ENCODE measurements at places on chromosomes 5 and 9.
A peak's percentile ranks its signal among the peaks of the same experiment; 100 is the strongest.

GRCh38 chr9:129275626-129276247 is 97.7 kb upstream of the IER5L start:
- DNase-seq = no peak

- DNase-seq = peak; percentile 81
These were observed 109.4 kb downstream of the ASTN2 start for GRCh38 chr9:117305454-117305853.

- peak; percentile 43 for DNase-seq
These were observed at the start of gene UNC5A for GRCh38 chr5:176810081-176810597. TSS of gene UNC5A (plus strand) at chr5:176810559. CDS start at chr5:176810751, 192 bp downstream.

DNA sequence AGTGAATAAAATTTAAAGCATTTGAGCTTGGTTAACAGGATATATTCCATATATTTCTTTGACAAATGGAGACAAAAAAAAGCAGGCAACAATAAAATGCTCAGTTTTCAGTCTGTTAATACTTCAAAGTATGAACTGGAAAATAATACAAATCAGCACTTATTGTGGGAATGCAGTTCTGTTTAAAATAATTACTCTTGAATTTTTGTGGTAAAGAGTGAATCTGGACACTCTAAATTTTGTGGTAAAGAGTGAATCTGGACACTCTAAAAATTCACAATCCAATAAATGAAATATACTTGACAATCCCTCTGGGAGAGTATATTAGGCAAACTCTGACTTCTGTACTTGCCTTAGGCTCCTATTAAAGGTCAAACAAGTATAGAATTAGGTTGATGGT is 141.9 kb upstream of the RASA1 start:
- no peak for DNase-seq

- no peak for DNase-seq
These were observed 14.3 kb upstream of the GABRP start for GRCh38 chr5:170769246-170769645.

DNA sequence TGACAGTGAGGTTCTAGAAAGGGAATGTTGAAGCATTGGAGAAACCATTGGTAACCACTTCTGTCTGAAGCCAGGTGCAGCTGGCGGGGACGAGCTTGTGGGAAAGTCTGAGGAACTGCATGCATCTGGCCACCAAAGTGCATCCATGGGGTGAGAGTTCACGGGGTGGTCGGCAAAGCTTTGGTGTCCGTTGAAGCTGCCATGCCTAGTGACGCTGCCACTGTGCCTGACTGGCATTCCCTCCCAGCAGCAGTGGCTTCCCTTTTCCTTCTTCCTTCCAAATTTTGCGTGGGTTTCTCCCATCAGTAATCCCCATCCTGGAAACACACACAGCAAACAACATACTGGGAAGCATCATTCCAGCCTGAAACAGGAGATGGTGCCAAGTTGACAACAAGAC is 145.7 kb upstream of the ALDH1B1 start:
- no peak for DNase-seq

DNA sequence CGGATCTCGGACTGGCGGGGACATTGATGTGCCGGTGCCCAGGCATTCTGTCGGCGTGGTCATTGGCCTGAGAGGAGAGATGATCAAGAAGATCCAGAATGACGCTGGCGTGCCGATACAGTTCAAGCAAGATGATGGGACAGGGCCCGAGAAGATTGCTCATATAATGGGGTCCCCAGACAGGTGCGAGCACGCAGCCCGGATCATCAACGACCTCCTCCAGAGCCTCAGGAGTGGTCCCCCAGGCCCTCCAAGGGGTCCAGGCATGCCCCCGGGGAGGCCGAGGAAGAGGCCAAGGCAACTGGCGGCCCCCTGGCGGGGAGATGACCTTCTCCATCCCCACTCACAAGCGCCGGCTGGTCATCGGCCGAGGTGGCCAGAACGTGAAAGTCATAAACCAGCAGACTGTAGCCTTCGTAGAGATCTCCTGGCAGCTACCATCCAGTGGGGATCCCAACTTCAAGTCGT is 106.5 kb upstream of the MTAP start:
- no peak for DNase-seq

DNA sequence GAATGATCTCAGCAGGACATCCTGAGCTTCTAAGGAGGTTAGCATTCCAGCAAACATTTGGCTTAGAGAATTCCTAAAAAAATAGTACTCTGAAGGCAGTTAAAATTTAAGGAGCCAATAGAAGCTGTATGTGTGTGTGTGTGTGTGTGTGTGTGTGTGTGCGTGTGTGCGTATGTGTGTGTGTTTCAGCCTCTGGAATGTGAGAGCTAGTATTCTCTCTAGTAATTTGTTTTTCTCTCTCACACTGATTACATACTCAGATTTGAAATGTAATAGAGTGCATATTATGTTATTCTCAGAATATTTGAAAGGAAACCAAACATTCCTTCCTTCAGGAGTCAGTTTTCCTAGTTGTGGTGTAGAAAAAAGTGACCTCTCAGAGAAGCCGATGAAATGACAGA is 279.6 kb downstream of the TMEM38B start:
- DNase-seq = no peak

GRCh38 chr9:132218208-132218607 is 56.4 kb downstream of the NTNG2 start:
- no peak for DNase-seq

DNA sequence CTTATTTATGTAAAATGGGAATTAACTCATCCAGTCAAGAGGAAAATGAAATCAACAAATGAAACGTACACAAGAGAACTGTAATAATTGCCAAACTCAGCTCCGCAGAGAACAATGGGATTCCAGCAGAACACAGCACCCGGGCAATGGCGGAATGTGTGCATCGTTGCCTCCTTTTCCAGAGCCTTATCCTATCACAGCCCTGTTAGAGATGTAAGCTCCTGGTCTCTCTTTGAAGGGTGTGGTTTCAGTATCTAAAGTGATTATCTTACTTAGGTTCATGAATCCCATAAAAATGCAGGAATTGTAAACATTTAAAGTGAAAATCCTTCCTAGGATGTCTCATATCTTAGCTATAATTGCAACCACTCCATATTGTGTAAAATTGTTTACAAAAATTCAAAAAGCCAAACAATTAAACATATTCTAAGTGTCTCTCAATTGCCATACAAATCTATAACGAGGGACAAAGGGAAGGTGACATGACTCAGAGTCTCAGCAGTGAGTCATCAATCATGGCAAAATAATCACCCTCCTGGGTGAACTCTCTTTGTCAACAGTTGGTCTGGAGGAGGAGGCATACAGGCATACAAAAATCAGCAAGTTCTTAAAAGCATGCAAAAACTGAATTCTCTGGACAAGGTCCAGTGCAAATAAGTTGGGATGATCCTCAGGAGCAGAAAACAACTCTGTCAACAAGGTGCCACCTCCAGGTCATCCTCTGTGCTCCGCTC is 22.6 kb downstream of the SEMA5A start:
- DNase-seq = peak; percentile 60

GRCh38 chr9:86836797-86837196 is 110.5 kb downstream of the GAS1 start:
- DNase-seq = no peak

DNA sequence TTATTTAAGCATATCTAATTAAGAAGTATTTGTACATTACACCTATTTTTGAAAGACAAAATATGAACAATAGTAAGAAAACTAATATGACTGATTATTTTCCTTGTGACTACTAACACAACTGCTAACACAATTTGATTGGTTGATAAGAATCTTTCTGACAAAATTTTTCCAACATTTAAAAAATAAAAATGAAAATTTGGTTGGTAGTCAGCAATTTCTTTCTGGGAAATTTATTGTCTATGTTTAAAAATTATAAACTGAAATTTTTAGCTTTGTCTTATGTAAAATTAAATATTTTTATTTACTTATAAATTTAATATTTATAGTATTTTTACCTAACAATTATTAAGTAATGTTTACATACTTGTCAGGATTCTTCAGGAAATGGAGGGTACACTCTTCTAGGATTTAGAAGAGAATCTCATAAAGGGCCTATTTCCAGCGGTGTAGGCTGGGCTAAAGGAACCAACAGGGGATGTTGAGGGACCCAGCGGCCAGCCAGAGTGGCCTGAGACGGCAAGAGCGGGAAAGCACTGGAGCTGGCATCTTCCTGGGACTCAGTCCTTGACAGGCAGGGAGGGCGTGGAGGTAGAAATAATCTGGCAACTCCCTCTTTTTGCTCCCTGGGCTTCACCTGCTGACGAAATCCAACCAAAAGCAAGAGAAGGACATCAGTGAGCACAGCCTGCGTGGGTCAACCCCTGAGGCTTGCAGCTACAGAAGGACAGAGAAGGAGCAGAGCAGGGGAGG is 14.7 kb upstream of the FAM120A start:
- DNase-seq = no peak

DNA sequence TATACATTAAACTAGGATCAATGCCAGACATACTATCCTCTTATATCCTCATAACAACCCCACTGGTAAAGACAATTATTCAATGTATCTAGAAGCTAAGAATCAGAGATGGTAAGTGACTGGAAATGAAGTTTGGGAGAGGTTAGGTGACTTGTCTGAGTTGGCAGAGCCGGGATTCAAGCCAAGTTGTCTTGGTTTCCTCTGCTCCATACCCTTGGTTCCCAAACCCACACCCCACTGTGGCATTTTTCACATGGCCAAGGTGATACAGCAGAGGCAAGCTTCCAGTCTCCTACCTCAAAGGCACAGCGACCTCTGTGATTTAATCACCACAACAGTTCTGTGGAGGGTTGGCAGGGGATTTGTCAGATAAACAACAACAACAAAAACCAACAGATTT is 34.7 kb upstream of the ADRB2 start:
- peak; percentile 45 for DNase-seq

DNA sequence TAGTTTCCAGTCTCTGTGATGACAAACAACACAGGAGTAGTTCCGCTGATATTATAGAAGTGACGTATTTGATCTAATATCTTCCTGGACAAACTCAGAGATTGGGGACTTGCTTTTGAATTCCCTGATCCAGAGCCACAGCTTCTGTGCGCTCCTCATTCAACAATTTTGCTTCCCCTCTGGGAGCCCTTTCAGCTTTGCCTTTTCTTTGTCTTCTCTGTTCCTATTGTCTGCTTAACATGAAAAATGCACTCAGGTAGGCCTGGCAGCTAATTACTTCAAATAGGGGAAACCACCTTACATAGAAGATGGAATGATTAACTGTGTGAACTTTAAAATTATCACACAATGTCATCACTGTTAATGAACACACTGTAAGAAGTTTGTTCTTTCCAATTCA is 192.9 kb downstream of the EPB41L4A start:
- no peak for DNase-seq

- DNase-seq = peak; percentile 99
These were observed 226.1 kb downstream of the NR3C1 start for GRCh38 chr5:143177263-143177983.

GRCh38 chr5:126108470-126108869 is 314.7 kb upstream of the GRAMD2B start:
- no peak for DNase-seq

DNA sequence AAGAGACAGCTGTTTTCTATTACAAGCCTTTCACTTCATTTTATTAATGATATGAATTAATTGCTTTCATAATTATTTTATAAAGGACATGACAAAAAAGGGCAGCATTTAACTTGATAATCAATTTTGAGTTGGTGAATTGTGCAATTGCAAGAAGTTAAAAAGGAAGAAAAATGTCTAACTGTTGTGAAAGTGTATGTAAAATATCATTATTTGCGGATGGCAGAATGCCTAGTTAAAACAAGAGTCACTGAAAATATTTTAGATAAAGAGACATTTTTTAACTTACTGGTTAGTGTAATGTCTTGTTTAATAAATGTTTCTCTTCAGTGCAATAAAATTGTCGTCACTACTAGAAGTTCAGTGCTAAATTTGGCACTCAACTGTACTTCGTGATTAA is 57.6 kb upstream of the HTR4 start:
- no peak for DNase-seq

- peak; percentile 9 for DNase-seq
These were observed 44.0 kb upstream of the MAP1B start for GRCh38 chr5:72063219-72063819.

DNA sequence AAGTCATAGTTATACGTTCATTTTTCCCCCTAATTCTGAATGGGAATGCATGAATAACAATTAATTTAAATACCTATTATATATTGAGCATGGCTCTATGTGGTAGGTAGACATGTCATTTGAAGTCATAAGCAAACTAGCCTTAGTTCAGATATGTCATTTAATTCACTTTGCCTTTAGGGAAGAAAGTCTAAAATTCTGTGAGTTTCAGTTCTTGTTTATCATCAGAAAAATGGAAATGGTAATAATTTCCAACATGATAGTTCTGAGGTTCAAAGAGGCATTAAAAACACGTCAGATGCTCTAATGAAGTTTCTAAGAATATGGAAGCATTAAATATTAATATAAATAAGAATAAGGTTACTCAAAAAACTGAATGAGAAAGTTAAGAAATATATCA is 13.1 kb upstream of the ANXA1 start:
- DNase-seq = no peak

- DNase-seq = no peak
These were observed 420.1 kb upstream of the PAPPA start for GRCh38 chr9:115733318-115734110.

DNA sequence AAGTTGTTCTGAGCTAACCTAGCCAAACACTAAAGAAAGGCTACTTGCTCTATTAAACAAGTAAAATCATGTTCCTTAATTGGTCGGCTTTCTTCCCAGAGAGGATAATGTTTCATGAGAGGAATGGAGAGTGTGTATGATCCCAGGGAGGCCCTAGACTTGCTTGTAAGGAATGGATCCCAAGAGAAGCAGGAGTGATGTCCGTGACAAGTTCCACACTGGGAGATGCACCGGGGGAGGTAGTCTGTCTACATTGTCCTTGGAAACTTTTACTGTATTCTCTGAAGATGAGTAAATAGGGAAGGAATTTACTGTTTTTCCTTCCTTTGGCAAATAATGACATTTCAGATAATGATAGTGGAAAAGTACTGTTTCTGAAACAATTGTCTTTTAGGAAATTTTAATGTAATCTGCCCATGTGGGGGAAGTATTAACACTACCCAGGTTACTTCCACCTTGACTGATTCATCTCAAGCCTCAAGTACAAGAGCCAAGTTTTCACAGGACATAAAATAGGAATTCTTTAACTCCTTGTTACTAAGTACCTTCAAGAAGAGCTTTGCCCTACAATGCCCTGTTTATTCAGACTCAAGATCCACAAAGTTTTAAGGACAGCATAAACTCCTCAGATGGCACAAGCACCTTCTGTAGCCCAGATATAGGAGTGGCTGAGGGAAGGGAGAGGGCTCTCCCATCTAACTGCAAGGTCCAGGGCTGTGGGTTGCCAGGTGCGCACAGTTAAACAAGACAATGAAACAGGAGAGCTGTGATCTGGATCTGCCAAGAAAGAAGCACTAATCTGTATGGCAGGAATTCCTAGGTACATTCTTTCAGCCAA is 152.1 kb downstream of the GNA14 start:
- no peak for DNase-seq

GRCh38 chr9:91191411-91192380 is 170.0 kb downstream of the AUH start:
- no peak for DNase-seq

GRCh38 chr9:78132701-78133058 is 101.1 kb upstream of the GNAQ start:
- no peak for DNase-seq

DNA sequence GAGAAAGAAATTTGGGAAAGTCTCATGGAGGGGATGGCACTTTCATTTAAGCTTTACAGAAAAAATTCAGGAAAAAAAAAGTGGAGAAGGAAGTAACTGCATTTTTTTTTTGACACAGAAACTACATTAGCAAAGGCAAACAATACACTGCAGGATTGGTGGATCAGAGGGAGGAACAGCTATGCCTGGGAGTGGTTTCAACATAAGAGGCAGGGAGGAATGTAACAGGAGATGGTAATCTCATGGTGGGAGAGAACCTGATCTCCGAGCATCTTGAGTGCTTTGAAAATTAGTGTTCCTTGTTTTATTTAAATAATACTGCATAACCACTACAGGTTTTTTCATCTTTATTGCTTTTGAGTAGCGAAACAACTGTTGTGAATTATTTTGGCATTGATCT is 249.4 kb downstream of the FAM170A start:
- DNase-seq = no peak
